Naive B cell (primary cell): ENCODE measurements at places on chromosomes 7 and 10. TPM values are rescaled to one million over a fixed set of nuclear protein-coding genes. Genes with fewer than 3 reads are reported as not detected.

GRCh38 chr10:101450277-101451080 lies 96.5 kb downstream of the BTRC start:
- no peak for DNase-seq
- no peak overlapping the region for H3K4me3 ChIP-seq
- H3K27me3 ChIP-seq, result no peaks in the 10 kb centered on the region
- no peak overlapping the region for H3K27ac ChIP-seq
- H3K4me1 ChIP-seq, result peaks cover 22% of the 10 kb centered on the region
- no peaks in the 10 kb centered on the region for H3K36me3 ChIP-seq

- DNase-seq, result no peak
- peak overlapping the region; percentile 69 for H3K4me3 ChIP-seq
- H3K36me3 ChIP-seq, result peaks cover 15% of the 10 kb centered on the region
- no peaks in the 10 kb centered on the region for H3K27me3 ChIP-seq
Observed at GRCh38 chr10:124694481-124695220, 49.5 kb downstream of the FAM53B start.

DNA sequence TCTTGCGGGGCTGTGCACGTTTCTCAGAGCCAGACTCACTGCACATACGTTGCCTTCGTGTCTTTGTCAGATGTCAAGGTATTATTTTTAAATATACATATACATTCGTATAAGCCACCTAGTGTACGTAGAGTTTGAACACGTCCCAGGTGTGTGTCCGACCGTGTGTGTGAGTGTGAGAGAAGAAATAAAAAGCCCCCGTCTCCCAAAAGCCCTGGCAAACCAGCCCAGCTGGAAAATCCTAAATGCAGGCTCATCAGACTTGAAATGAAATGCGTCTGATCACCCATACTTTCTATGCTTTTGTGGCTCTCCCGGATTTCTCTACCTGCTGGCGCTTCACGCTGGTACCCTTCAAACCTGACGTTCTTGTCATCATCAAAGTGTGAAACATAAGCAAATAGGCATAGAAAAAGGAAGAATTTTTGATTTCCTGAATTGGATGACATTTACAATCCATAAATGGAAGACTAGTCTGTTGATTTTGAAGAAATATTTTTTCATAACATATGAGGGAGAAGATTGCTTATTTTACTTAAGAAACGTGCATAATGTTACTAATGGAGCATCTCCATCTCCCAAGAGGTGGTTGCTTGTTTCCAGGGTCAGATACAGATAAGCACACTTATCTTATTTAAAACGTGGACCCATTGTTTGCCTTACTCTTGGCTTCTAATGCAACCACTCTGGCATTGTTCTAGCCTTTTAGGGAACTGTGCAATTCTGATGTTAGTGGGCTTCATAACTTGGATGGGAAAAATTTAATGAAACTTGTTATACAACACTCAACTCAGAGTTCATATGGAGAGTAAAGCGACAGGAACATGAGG lies 971 bp downstream of the PRKG1 start:
- H3K36me3 ChIP-seq, result no peaks in the 10 kb centered on the region
- H3K4me3 ChIP-seq, result peak overlapping the region; percentile 64
- H3K4me1 ChIP-seq, result peaks cover 16% of the 10 kb centered on the region

DNA sequence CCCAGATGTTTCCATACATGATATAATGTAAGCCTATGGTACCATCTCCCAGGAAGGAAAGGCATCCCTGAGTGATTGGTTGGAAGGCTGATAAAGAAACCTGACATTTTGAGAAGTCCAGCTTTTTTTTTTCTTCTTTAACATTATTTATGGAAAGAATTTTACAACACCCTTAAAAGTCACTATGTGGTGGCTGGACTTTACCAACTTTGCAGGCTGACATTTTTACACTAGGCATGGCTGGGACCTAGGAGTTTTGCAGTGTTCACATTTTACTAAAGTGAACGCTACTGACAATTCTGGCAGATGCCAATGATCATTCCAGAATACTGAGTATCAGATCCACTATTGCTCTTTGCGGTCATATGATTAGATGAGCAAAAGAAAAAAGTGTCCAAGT lies 239.9 kb downstream of the GLI3 start:
- H3K4me1 ChIP-seq, result no peaks in the 10 kb centered on the region
- no peak overlapping the region for H3K27ac ChIP-seq
- no peak overlapping the region for H3K4me3 ChIP-seq

DNA sequence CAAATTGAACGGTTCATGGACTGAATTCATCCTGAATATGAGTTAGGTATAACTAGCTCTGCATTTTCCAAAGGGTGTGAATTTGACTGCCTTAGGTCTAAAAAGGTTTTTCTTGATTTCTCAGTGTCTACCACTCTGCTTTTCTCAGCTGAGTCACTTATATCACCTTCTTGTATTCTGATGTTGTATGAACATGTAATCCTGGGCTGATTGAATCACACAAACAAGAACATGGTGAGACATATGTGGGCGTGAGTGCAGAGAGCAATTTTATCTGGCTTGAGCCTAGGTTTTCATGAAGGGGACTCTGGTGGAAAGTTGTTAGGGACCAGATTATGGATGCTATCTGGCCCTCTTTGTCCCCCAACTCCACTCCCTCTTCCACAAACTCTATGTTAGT lies 239.8 kb downstream of the SUGCT start:
- H3K4me3 ChIP-seq, result no peak overlapping the region
- no peaks in the 10 kb centered on the region for H3K4me1 ChIP-seq
- no peak overlapping the region for H3K27ac ChIP-seq
- H3K27me3 ChIP-seq, result no peaks in the 10 kb centered on the region

The KLF14 gene
- polyA plus RNA-seq, result 0.12 TPM

- no peaks in the 10 kb centered on the region for H3K27me3 ChIP-seq
- peaks cover 23% of the 10 kb centered on the region for H3K4me1 ChIP-seq
- H3K27ac ChIP-seq, result no peak overlapping the region
- H3K36me3 ChIP-seq, result peaks cover 7% of the 10 kb centered on the region
- no peak overlapping the region for H3K4me3 ChIP-seq
Observed at GRCh38 chr7:128052404-128052803, 21.2 kb upstream of the LRRC4 start.
